Stimulated activated CD4-positive, alpha-beta T cell treated with anti-CD3 and anti-CD28 coated beads, Interleukin-1b, Interleukin-23, amount 100 ng/mL, for 1 hour (primary cell): ENCODE measurements at places on chromosomes 2 and 18.

GRCh38 chr2:38073211-38074057 is 2.5 kb downstream of the CYP1B1 start:
- DNase-seq: no peak

GRCh38 chr18:13500869-13501542 is 225.4 kb downstream of the FAM210A start:
- no peak for DNase-seq

GRCh38 chr2:160367887-160368286 is 125.7 kb downstream of the RBMS1 start:
- no peak for DNase-seq

DNA sequence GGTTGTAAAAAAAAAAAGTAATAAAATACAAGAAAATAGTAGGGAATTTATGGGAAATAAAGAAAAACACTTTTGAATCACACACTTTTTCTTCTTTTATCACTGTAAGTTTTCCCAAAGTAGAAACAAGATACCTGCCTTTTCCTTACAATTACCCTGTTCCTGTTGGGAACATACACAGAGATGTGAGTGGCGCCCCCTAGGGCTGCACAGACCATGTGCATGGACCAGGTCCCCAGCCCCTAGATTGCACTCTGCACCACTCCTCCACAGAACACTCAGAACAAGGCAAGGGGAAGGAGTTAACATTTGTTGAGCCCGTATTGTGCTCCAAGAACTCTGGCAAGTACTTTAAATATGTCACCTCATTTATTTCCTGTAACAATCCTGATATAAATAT is 118.7 kb upstream of the NRP2 start:
- no peak for DNase-seq

DNA sequence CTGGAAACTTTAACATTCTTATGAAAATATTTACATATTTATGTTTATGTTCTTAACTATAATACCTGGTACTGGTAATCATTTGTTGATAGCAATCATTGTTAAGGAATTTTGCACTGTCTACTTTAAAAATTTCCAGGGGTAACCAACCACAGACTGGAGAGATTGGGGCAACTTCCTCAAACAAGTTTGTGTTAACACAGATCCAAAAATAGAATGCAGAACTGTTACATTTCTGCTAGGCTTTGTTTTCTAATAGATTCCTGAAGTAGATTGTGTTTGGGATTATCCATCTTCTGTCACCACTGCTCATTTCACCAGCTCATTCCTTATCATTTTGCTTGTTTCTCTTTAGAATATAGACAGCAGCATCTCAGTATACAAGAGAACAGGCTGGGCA is 23.7 kb downstream of the RNF125 start:
- DNase-seq: no peak

DNA sequence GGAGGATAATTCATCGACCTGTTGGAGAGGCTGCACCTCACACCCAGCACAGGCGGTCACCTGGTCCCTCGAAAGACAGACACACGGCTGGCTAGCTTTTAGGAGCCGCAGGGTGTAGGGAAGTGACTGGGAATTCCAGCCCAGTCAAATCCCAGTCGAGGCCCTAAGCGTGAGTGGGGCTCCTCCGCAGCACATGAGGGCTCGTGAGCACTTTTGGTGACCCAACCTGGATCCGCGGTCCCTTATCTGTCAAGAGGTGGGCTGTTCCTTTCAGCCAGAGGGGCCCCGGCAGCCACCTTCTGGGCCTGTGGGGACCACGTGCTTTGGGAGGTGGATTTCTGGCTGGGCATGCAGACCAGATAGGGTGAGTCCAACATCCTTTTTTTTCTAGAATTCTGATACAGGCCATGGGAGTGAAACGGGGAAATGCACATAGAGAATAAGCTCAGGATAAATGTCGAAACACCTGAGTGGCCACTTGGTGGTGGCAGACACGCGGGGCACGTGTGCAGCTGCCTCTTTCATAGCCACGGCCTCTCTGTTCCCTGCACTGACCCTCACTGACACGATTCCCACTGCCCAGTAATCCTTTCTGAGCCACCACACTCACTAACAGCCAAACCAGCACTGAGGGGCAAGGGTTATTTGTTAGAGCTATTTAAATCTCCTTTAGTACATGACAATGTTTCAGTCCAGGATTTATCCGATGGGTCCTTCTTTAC is 148.4 kb upstream of the PXDN start:
- no peak for DNase-seq
